Activated CD4-positive, alpha-beta T cell treated with anti-CD3 and anti-CD28 coated beads, Interleukin-2, amount 10 ng/mL, durations not matched to agents 7 days and 5 days (primary cell): ENCODE measurements at places on chromosomes 1 and 21. TPM values are rescaled to one million over a fixed set of nuclear protein-coding genes. Genes with fewer than 3 reads are reported as not detected.

Gene GBP5
- total RNA-seq, result 405 TPM

Gene GBP4
- 120 TPM for total RNA-seq

GRCh38 chr1:116224111-116224510, 112.9 kb downstream of the MAB21L3 start:
- no peak for DNase-seq

- DNase-seq, result no peak
Observed at GRCh38 chr21:35227786-35228185, 178.7 kb upstream of the RUNX1 start.

- no peak for DNase-seq
Observed at GRCh38 chr21:17185674-17186073, 327.2 kb upstream of the CXADR start.

DNA sequence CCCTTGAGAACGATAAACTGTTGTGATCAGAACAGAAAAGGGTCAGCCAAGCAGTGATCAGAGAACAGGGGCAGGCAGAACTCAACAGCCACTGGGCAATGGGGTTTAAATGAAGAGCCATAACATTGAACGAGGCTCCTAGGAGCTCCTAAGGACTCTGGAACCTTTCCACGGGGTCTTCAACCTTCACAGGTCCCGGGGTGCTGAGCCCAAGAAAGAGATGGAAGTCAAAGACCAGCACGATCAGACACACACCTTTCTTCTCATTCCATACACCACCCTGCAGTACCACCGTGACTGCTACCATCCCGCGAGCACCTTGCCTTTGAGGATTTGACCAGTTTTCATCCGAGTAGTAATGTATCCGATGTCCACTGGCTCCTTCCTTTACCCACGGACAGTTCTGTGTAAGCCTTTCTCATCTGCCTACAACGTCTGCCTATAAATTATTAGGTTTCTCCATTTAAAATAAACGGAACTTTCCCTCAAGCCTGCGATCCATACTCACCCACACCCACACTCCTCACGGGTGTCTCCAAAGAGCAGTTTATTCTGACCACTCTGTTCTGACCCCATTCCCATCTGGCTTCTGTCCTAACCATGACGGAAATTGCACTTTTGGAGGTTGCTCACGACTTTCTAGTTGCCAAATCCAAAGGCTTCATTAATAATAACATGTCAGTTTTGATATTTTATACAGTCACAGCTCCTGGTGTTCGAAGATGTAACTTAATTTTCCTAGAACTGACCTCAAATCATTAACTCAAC, 16.8 kb upstream of the HHAT start:
- DNase-seq, result no peak

- DNase-seq, result peak; percentile 79
Observed at GRCh38 chr1:2555634-2556276, 416 bp upstream of the TNFRSF14 start.
